ENCODE measurements at places on chromosomes 11 and 22. TPM values are rescaled to one million over a fixed set of nuclear protein-coding genes. Genes with fewer than 3 reads are reported as not detected.

GRCh38 chr11:35211952-35212351 lies 73.0 kb downstream of the CD44 start:
- H3K36me3 ChIP-seq = peaks cover 59% of the 10 kb centered on the region
- no peak overlapping the region for H3K27ac ChIP-seq
- H3K4me3 ChIP-seq = no peak overlapping the region

- no peak overlapping the region for H3K27ac ChIP-seq
- no peaks in the 10 kb centered on the region for H3K4me1 ChIP-seq
- no peaks in the 10 kb centered on the region for H3K36me3 ChIP-seq
- no peak for DNase-seq
- H3K4me3 ChIP-seq = no peak overlapping the region
Observed at GRCh38 chr22:23205339-23206049, 25.2 kb downstream of the BCR start.

GRCh38 chr11:115693002-115693401 lies 188.8 kb upstream of the CADM1 start:
- H3K36me3 ChIP-seq = no peaks in the 10 kb centered on the region
- no peaks in the 10 kb centered on the region for H3K27me3 ChIP-seq
- no peak overlapping the region for H3K27ac ChIP-seq
- no peaks in the 10 kb centered on the region for H3K4me1 ChIP-seq
- no peak for DNase-seq

DNA sequence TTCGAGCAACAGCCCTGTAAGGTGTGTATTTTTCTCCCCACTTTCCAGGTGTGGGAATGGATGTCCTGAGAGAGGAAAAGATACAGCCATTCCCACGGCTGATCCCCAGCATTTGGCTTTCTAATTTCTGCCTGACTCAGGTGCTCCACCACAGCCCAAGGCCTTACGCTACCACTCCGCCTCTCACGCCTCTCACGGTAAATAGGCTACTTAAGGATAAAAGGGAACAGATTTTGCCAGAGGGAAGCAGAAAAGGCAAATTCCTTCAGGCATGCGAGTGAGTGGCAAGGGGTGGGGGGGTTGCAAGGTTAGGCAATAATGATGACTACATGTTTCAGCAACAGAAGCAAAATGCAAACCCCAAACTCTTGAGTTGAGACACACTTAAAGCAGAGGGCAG lies 9.2 kb downstream of the PVALB start:
- no peak overlapping the region for H3K4me3 ChIP-seq
- DNase-seq = no peak
- no peak overlapping the region for H3K27ac ChIP-seq
- no peaks in the 10 kb centered on the region for H3K4me1 ChIP-seq

GRCh38 chr11:69943506-69943905 lies 124.3 kb upstream of the FGF3 start:
- H3K4me1 ChIP-seq = no peaks in the 10 kb centered on the region
- no peak for DNase-seq
- H3K36me3 ChIP-seq = no peaks in the 10 kb centered on the region
- no peak overlapping the region for H3K27ac ChIP-seq

DNA sequence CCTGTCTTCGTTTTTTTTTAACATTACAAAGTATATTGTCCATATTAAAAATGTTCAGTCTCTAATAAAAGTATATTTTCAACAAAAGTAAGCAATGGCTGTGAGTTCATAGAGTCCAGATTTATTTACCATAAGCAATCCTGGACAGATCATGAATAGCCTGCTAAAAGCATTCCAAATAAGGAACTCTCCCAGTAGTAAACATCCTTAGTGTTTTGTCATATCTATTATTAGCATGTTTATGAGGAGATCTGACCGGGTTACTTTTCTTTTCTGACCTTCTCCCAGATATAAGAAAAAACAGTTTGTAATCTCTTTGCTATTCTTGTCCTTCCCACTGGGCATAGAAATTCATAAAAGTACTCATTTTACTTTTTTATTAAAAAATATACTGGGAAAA lies 403.9 kb upstream of the ANO3 start:
- DNase-seq = no peak
- no peak overlapping the region for H3K27ac ChIP-seq
- no peak overlapping the region for H3K4me3 ChIP-seq

Gene ST14
- total RNA-seq = 8.8 TPM

GRCh38 chr11:36388071-36388470 lies 92.0 kb downstream of the PRR5L start:
- no peaks in the 10 kb centered on the region for H3K36me3 ChIP-seq
- no peaks in the 10 kb centered on the region for H3K4me1 ChIP-seq
- no peaks in the 10 kb centered on the region for H3K27me3 ChIP-seq
- DNase-seq = no peak

DNA sequence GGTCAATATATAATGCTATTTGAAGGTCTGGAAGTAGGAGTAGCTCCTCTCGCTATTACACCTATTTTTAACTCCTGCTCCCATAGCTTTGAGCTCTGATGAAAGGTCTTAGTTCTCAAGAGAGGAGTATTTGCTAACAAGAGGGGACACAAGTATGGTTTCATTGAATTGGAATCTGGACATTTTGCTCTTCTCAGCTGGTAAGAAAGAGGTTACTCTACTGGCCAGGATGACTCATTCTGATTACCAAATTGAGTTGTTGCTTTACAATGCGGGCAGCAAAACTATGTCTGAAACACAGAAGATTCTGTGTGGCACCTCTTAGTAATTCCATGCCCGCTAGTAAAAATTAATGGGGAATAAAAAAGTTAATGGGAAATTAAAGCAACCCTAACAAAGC lies 63.6 kb upstream of the EP300 start:
- no peaks in the 10 kb centered on the region for H3K4me1 ChIP-seq
- no peak for DNase-seq
- no peak overlapping the region for H3K27ac ChIP-seq
- H3K4me3 ChIP-seq = no peak overlapping the region
- no peaks in the 10 kb centered on the region for H3K36me3 ChIP-seq

- no peak for DNase-seq
- H3K4me3 ChIP-seq = no peak overlapping the region
- H3K36me3 ChIP-seq = no peaks in the 10 kb centered on the region
- no peak overlapping the region for H3K27ac ChIP-seq
- H3K27me3 ChIP-seq = no peaks in the 10 kb centered on the region
Observed at GRCh38 chr11:73019449-73019848, 122.7 kb downstream of the FCHSD2 start.

Gene AGBL2
- 4.7 TPM for total RNA-seq

GRCh38 chr11:94245121-94245520 lies 59.3 kb upstream of the IZUMO1R start:
- H3K36me3 ChIP-seq = no peaks in the 10 kb centered on the region
- H3K4me3 ChIP-seq = no peak overlapping the region
- no peaks in the 10 kb centered on the region for H3K27me3 ChIP-seq
- DNase-seq = no peak
- H3K27ac ChIP-seq = no peak overlapping the region

DNA sequence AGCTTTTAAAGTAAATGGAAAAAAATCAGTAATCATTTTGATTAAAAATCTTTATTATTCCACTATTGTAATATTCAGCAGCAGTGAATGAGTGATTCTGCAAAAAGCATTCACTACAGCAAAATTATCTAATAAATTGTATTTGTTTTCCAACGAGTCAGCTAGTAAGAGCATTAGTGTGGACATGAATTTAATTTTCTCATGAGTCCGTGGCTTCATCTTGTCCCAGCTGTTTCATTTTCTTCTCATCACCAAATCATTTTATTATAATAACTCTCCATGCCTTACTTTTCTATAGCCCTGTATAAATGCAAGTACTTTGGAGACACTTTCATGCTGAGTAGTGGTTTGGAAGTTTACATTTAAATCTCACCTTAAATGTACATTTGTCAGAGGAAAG lies 66.2 kb downstream of the FANCF start:
- no peak overlapping the region for H3K4me3 ChIP-seq
- no peaks in the 10 kb centered on the region for H3K4me1 ChIP-seq
- no peaks in the 10 kb centered on the region for H3K36me3 ChIP-seq
- no peak for DNase-seq
- H3K27ac ChIP-seq = no peak overlapping the region

Gene UBQLNL
- total RNA-seq = 0.53 TPM
